ENCODE measurements at places on chromosomes 12 and 14.
A peak's percentile ranks its signal among the peaks of the same experiment; 100 is the strongest.

- DNase-seq = no peak
These were observed 52.8 kb downstream of the CRADD start for GRCh38 chr12:93729934-93730333.

- no peak for DNase-seq
These were observed 14.6 kb upstream of the FOS start for GRCh38 chr14:75264036-75264435.

DNA sequence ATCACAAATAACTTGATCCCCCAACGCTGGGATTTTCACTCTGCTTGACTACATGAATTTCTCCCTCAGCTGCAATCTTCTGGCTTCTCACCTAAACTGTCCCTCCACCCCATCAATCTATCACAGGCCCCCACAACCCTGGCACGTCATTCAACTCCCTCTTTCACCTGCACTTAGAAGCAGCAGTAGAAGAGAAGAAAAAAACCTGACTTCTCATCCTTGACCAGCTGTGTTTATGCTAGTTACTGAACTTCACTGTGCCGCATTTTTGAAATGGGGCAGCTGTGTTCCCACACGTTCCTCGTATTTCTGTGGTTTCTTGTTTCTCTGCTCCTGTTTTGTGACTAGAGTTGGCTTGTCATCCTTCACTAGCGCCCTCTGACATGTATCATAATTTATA lies 35.0 kb downstream of the ITPR2 start:
- no peak for DNase-seq

DNA sequence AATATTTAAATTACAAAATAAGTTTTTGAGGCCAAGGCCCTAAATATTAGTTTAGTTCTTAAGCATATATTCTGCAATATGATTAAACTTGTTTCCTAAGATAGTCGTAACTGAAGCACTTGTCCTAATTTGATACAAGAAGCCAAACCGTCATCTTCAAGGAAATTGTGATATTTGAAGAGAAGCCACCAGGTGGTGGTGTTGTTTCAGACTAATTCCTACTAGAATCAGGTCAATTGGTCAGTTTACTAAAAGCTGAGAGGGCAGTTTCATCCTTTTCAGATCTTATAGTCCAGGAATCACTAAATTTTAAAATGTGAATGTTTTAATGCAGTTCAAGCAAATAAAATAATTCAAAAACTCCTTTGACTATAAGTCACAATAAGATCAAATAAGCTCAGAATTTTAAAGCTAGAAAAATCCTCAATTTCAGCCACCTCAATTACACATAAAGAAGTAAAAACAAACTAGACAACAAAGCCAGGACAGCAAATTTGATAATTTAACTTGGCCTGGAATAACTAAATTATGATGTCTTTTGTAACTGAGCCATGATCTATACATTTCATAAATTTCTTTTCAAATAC lies 7.1 kb upstream of the ARL1 start:
- peak; percentile 40 for DNase-seq

DNA sequence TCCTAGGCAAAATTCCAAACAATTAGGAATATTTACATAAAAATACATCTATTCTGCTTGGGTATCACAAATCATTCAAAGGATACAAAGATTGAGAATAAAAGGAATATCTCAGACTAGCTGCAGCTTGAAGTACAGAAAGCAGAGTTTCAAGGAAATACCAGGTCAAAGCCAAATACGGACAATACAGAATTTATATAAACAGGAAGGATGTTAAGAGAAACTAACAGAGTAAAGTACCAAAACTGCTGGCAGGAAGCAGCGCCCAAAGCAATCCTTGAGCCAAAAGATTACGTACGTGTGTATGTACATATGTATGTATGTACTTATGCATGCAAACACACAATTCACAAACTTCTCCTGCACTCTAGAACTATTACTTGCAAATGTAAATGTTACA lies 86.6 kb downstream of the PPP1R12A start:
- DNase-seq = no peak
